NCI-H1105 (cell line): ENCODE measurements at places on chromosomes 7 and 10.

DNA sequence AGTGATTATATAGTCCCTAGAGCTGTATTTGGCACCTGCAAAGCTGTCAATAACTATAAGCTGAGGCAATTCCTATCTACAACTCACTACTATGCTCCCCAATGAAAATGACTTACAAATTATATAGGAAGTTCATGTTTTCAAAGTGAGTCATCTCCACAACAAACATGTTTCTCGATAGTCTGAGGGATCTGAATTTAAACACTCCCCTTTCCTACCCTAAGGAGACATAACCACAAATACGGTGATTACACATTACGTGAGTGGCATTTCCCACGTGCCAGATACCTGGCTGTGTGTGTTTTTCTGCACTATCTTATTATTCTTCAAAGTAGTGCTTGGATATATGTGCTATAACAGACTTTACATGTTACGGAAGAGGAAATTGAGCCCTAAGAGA is 122.5 kb upstream of the C1QL3 start:
- DNase-seq = no peak

- no peak for DNase-seq
Observed at GRCh38 chr7:2819161-2819953, 24.8 kb downstream of the GNA12 start.

- DNase-seq = no peak
Observed at GRCh38 chr10:13701157-13701919, 114.6 kb downstream of the PRPF18 start.

DNA sequence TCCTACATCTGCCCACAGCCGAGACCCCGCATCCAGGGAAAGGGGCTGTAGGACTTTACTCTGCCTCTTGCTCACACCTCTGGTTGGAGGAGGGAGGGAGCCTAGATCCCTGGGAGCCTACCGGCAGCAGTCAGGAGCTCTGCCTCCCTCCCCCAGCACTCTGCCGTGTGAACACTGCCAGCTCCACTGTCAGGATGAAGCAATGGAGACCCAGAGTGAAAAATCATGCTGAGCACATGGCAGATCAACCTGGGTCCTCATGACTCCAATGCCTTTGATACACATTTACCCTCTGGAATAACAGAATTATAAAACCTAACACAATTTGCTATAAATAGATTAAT is 477.7 kb downstream of the TNS3 start:
- no peak for DNase-seq

- no peak for DNase-seq
Observed at GRCh38 chr7:41060796-41061195, 642.1 kb downstream of the INHBA start.
